ENCODE measurements at places on chromosomes 3 and 15.

DNA sequence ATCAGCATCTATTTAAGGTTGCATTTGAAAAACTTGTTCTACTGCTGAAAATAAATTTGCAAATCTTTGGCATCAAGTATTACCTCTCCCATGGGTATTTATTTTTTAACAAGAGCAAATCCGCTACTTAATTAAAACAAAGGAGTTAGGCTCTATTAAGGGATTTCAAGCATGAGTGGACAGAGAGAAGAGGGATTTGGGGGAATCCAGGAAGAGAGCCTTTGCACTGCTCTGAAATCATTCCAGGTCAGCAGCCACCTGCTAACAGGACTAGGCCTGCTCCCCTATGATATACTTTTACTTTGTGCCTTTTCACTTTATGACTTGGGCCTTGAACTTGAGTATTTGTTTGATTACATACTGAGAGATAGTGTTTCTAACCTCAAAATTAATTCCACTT is 57.1 kb downstream of the IQCH start:
- no peak for DNase-seq

GRCh38 chr3:132537297-132537696 is 59.8 kb upstream of the ACKR4 start:
- no peak for DNase-seq

GRCh38 chr15:26790118-26790517 is 17.3 kb upstream of the GABRB3 start:
- no peak for DNase-seq

- no peak for DNase-seq
Observed at GRCh38 chr15:81809543-81809942, 236.3 kb downstream of the MEX3B start.

- no peak for DNase-seq
Observed at GRCh38 chr3:161069511-161070251, 35.5 kb downstream of the B3GALNT1 start.

- no peak for DNase-seq
Observed at GRCh38 chr3:66483409-66483906, 17.4 kb downstream of the LRIG1 start.

DNA sequence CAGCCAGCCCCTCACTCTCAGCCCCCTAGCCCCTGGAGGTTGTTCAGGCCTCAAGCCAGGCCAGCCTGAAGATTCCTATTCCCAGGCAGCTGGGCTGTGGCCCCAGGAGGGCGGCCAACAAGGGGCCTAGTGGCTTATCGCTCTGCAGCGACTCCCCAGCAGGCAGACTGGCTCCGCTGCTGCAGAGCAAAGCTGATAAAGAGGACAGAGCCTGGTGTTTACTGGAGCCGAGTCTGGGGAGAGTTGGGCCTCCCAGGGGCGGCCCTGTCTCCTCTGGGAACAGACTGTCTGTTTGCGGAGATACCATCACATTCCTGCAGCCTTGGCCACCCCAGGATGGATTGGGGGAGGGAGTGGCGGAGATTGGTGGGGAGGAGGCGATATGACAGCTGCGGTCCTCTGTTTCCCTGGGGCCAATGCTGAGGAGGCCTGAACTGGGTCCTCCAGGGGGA is 22.4 kb upstream of the SMAD6 start:
- peak; percentile 95 for DNase-seq

- peak; percentile 61 for DNase-seq
Observed at GRCh38 chr3:58173669-58174398, 36.9 kb downstream of the DNASE1L3 start.

DNA sequence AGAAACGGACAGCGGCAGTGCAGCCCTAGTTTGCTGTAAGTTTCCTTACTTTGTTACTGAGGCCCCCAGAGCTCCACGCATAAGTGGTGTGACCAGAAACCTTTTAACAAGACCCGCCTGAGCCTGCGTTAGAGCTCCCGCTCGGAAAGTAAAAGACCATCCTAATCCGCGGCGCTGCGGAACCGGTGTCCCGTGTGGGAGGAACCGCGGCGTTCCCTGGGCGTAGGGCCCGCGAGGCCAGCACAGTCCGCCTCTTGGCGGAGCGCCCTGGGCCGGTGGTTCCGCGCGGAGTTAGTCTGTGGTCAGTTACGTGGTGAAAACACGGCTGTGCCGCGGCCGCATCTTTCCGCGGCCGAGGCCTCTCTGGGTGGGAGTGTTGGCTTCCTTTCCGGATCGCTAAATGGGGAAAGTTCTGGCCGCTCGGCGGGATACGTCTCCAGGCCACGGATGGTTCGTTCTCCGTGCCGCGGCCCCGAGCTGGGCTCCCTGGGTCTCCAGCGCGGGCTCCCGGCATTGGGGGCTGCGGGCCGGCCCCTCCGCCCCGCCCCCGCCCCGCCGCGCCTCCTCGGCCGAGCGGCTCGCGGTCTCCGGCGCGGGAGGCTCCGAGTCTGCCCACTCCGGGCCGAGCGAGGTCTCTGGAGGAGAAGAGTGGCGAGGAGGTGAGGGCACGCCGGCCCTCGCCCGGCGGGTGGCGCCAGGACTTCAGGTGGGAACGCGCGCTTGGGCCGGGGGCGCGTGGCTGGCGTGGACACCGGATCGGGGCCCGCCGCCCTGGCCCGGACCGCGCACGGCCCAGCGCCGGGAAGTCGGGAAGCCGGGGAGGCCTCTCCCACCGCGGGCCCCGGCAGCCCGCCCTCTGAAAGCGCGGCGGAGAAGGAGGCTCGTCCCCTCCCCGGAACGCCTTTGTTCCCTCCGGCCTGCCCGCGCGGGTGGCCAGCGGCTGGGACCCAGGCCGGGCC is 754 bp downstream of the B3GNT5 start:
- DNase-seq, result peak; percentile 73

- DNase-seq, result peak; percentile 18
Observed at GRCh38 chr3:19961960-19962359, 15.1 kb downstream of the RAB5A start.

DNA sequence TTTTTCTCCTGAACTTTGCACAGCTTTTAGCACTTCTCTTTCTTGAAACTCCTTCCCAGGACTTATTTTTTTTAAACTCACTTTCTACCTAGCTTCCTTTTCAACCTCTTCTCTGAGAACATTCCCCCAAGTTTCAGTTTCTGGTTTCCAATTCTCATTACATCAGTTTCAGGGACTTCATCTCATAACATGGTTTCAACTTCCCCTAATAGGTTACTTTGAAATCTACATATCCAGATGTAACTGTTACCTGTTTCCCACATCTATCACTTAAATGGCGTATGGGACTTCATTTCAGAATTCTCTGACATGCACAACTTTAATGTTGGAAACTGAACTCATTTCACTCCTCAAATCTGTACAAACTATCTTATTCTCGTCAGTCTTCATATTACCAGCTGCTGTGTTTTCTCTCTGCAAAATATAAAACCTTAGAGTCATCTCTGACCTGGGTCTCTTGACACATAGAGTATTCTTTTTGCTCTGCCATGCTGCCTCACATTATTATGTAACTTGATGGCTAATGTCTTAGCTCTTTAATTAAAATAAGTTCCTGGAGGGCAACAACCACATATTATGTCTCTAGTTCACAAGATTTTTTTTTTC is 58.4 kb downstream of the NME9 start:
- DNase-seq, result no peak

GRCh38 chr3:38011111-38011510 is 18.3 kb downstream of the PLCD1 start:
- DNase-seq, result peak; percentile 15

DNA sequence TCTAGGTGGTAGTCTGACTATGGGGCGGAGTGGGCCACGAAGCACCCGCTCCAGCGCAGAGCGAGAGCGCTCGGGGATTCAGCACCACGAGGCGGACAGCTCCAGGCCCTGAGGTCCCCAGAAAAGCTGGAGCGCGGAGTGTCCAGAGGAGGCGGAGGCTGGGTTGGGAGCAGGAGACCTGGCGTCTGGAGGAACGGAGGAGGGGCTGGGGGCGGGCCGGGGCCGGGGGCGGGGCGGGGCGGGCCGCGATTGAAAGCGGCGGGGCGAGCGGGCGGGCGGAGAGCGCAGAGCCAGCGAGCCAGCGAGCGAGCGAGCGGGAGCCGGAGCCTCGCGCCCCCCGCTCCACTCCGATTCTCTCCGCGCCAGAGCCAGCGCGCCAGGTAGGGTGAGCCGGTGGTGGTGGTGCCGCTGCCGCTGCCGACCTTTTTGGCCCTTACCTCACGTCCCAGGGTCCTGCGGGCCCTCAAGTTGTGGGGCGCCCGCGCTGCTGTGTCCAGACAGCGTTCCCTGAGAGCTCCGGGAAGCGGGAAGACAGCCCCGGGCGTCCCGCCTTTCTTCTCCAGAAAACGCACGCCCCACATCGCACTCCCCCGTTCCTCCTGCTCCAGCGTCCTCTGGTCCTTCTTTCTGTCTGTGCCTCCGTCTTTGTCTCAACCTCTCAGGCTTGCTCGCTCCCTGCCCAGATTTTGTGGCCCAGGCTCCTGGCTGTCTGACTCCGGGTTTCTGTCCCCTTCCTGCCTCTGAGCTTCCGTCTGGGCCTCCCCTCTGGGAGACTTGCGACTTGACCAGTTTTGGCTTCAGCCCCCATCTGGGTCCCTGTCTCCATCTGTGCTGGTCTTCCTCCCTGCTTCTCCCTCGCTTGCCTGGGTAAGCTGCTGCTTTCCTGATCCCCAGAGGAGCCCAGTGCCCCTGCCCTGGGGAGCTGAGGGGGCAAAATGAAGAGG is at the start of gene GRM2:
Gene GRM2 (plus strand): TSS at position 281 of the 944 bp plus-strand sequence. CDS start 1,916 bp downstream, outside the sequence.
- peak; percentile 87 for DNase-seq

DNA sequence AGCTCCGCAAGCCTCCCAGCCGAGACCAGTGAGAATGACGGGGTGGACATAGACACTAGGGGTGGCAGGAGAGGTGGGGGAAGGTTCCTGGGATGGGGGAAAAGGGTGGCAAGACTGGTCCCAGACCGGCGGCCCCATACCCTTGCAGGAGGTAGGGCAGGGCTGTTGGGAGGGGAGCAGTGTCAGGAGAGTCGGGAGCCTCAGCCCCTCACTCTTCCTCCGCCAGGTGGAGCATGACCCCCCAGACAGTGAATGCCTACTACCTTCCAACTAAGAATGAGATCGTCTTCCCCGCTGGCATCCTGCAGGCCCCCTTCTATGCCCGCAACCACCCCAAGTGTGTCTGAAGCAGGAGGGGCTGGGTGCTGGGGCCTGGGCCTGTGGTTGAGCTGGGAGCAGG is 8.7 kb upstream of the PSMD2 start:
- no peak for DNase-seq

- no peak for DNase-seq
Observed at GRCh38 chr3:13713396-13713795, 164.5 kb downstream of the FBLN2 start.

- DNase-seq, result no peak
Observed at GRCh38 chr3:104385421-104385820, 981.3 kb upstream of the ALCAM start.

DNA sequence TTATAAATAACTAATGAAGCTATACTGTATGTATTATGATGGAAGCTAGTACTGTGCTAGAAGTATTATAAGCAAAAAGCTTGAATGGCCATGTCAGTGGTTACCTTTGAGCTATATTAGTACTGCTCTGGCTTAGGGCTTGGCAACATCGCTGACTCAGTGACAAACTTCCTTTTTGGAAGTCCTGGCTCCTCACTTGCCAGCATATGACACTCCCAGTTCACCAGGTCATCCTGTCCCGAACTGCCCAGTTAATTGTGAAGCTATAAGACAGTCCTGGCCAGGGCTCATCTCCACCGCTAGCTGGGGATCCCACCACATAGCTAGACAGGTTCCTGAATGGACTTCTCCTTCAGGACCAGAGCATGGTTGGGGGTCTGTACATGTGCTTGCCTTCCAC is 31.9 kb downstream of the RAB8B start:
- DNase-seq, result no peak

DNA sequence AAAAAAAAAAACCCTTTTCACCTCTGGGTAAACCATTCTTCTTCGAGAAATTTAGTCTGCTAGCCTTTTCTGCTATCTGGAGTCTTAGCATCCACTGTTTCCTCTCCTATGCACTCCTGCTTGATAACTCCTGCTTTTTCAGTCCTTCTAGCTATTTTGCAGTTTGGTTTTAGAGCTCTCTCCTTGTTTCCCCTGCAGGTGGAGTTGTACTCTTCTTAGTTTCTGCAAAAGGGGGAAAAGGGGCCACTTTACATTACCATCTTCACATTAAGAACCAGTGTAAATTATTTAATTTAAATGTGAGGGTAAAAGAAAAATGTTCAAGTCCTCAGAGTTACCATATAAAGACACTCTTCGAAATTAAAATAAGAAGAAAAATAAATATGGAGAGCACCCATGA is 23.6 kb upstream of the MYLK start:
- DNase-seq, result no peak

GRCh38 chr3:172982736-172983364 is 158.2 kb downstream of the SPATA16 start:
- peak; percentile 22 for DNase-seq

DNA sequence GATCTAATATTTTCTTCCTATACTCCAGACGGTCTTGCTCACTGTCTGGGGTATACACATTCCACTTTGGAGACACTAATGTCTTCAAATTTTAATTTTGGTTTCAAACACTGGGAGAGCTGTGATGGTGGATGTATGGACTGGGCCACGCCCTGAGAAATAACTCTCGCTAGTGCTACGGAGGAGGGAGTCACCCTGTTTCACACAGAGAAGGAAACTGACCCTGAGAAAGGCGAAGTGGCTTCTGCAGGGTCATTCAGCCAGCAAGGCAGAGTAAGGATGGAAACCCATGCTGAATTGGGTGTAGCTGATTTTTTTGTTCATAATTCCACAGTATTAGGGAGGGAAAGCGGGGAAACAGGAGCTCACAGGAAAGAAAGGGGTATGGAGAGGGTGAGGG is 8.6 kb upstream of the SKIC8 start:
- DNase-seq, result no peak

DNA sequence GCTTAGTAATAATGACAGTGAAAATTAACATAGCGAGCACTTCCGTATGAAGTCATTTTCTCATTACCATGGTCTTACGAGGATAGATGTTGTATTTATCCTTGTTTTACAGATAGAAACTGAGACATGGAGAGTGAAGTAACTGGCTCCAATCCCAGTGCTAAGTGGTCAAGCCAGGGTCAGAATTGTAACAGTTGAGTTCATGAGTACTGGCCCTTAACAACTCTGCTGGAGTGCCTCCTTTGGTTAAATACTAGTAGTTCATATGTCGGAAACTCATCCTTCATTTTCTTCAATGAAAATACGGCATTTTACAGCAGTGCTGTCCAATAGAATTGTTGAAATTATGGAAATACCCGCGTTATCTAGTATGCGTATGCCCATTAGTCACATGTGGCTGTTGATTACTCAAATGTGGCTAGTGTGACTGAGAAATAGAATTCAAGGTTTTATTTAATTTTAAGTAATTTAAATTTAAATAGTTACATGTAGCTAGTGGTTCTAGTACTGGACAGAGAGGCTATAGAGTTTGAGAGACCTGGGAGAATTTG is 32.5 kb downstream of the FNDC3B start:
- peak; percentile 51 for DNase-seq

- no peak for DNase-seq
Observed at GRCh38 chr15:53835309-53835708, 75.8 kb upstream of the WDR72 start.

GRCh38 chr3:132756108-132756650 is 34.0 kb upstream of the NPHP3 start:
- no peak for DNase-seq

GRCh38 chr3:69178082-69178481 is 55.7 kb upstream of the LMOD3 start:
- no peak for DNase-seq

DNA sequence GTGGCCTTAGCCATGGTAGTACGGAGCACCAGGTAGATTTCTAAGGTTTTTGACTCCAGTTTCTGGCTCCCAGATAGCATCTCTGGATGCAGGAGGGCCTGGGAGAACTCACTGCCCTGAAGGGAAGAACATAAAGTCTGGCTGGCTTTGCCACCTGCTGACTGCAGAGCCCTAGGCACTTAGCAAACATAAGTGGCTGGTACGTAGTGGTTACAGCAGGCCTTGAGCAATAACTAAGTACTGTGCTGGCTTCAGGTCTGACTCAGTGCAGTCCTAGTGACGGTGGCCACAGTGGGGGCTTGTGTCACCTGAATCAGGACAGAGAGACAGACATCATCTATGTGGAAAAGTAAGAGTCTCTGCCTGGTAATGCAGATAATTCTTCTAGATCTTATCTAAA is 871.1 kb downstream of the PDCD6IP start:
- DNase-seq, result no peak

Data from K562 (cell line).